ENCODE measurements at places on chromosomes 5 and 9. TPM values are rescaled to one million over a fixed set of nuclear protein-coding genes. Genes with fewer than 3 reads are reported as not detected.

- no peak for DNase-seq
Observed at GRCh38 chr5:116517488-116517887, 57.1 kb downstream of the SEMA6A start.

DNA sequence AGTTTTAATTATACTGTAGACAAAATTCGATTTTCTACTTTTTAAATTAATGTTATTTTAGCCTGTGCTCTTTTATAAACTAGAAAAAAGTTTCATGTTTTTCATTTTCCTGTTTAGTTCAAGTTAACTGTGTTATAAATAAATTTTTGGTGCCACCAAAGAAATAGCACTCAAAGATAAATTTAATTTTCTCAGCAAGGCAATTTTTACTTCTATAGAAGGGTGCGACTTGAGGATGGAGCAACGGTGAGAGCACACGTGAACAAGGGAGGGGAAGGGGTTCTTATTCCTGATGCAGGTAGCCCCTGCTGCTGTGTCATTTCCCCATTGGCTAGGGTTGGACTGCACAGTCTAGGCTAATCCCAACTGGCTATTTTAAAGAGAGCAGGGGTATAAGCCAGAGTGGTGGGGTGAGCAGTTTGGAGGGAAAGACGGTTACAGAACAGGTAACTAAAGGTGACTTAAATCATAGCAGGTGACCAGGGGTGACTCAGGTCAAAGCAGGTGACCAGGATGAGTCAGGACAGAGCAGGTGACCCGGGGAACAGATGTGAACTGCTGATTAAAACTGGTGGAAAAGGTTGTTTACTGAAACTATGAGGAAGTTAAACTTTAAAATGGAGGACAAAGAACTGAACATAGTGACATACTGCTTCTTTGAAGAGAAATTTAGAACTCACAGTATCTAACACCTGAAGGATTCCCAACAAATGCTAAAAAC is 104.6 kb upstream of the GPBP1 start:
- no peak for DNase-seq

DNA sequence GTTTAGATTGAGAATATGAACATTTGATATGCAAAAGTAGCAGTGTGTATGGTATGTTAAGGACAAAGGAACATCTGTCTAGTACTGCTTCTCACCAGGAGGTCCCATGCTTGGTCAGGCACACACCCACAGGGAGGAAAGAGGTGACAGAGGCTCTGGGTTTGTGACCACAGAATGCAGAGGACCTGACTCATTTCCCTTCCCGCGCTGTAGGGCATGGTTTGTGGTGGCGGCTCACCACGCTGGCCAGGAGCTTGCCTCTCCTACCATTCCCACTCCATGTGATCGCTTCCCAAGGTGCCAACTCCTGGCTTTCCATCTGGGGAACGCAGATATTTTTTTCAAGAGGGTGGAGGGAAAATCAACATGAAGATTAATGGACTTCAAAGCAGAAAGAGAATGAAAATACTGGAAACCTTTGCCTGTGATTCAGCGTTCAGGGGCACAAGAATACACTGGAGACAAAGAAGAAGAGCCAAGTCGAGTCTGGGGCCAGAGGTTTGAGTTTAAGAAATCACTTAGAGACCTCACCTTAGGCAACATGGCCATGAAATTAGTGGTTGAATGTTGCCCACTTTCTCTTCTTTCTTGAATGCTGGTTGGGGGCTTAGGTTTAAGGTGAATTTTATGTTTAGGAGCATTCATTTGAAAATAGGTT is 477.8 kb downstream of the CCDC171 start:
- DNase-seq: no peak

- no peak for DNase-seq
Observed at GRCh38 chr5:161600156-161600555, 53.6 kb upstream of the GABRB2 start.

GRCh38 chr9:8450810-8451545 is 651.4 kb upstream of the DMAC1 start:
- DNase-seq: no peak

Gene NR5A1
- total RNA-seq: 0.25 TPM

Gene CORO2A
- total RNA-seq: 5.9 TPM

Gene INSL4
- total RNA-seq: not detected

Gene RNF180
- total RNA-seq: 10.0 TPM

Gene SPATA31E1
- 0.09 TPM for total RNA-seq

Gene SHOC1
- total RNA-seq: not detected

Gene CNTNAP3B
- 5.2 TPM for total RNA-seq

Gene DNAJB5
- total RNA-seq: 16.4 TPM

Gene PCDHB16
- 24.6 TPM for total RNA-seq
